Stimulated activated CD8-positive, alpha-beta memory T cell treated with anti-CD3 and anti-CD28 coated beads, Interleukin-2, amount 100 ng/mL, for 48 hours (primary cell): ENCODE measurements at places on chromosomes 16 and 17.
A peak's percentile ranks its signal among the peaks of the same experiment; 100 is the strongest.

DNA sequence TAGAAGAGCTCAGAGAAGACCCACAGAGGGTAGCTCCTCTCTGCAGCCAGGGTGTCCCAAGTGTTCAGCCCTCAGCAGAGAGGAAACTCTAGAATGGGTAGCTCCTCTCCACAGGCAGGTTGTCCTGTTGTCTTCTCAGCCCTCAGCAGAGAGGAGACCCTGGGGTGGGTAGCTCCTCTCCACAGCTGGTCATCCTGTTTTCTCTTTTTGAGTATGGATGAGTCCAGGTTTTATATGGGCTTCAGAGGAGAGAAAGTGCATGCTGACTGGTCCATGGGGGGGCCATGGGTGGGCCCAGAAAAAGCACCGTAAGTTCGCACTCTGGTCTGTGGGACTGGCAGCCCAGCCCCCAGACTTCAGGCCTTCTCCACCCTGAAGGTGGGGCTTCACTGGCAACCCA lies 48.4 kb downstream of the ESRP2 start:
- DNase-seq = no peak

- peak; percentile 76 for DNase-seq
These were observed 14.0 kb downstream of the UBALD2 start for GRCh38 chr17:76278952-76279741.

DNA sequence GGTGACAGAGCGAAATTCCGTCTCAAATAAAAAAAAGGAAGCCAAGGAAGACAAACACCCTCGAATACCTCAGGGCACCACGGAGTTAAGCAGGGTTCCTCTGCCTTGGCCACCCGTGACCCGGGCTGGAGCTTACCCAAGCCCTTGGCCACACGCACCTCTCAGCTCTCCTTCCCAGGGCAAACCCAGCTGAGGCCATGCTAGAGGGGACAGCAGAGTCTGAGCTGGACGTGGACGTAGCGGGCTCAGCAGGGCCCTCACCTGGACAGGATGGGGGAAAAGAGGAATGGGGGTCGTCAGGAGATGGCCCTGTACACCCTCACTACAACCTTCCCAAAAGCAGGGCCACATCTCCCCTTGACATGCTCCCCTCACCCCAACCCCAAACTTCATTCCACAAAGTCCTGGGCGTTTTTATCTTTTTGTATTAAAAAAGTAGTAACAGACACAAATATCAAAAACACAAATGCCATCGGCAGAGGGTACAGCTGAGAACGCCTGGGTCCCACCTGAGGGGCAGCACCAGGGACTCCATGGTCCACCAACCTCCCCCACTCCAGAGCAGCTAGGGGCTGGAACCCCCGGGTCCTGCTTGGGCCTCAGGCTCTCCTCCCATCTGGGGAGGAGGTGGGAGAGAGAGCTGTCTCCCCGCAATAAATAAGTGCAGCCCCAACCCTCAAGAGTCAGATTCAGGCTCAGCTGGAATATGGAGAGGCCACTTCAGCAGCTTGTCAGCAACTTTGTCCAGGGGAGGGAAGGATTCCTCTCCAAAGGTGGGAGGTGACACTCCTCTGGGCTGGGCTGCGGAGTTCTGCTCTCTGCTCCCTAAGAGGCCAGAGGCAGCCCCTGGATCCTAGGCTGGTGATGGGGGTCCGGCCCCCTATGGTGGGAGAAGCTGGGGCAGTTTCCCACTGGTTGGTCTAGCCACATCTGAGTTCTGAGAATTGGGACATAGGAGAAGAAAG lies 11.9 kb downstream of the PER1 start:
- DNase-seq = no peak

- DNase-seq = no peak
These were observed 390.1 kb downstream of the ZFHX3 start for GRCh38 chr16:72657791-72658190.

DNA sequence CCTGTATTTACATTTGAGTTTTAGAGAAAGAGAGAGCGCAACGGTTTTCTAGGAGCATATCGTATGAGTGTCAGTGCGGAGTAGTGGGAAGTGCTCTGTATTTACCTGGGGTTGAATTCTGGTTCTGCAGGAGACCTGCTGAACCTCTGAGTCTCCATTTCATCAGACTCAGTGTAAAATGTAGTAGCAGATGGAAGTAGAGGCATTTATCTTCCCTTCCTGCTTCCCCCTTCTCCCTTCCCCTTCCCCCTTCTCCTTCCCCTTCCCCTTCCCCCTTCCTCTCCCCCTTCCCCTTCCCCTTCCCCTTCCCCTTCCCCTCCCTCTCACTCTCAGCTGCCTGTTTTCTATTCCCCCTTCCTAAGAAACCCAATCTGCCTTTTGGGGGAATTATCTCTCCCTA lies 426.9 kb downstream of the NPIPA7 start:
- DNase-seq = no peak

- DNase-seq = no peak
These were observed 23.2 kb downstream of the SLC7A6OS start for GRCh38 chr16:68287276-68288251.

- DNase-seq = no peak
These were observed 27.1 kb downstream of the GSE1 start for GRCh38 chr16:85640254-85640558.

DNA sequence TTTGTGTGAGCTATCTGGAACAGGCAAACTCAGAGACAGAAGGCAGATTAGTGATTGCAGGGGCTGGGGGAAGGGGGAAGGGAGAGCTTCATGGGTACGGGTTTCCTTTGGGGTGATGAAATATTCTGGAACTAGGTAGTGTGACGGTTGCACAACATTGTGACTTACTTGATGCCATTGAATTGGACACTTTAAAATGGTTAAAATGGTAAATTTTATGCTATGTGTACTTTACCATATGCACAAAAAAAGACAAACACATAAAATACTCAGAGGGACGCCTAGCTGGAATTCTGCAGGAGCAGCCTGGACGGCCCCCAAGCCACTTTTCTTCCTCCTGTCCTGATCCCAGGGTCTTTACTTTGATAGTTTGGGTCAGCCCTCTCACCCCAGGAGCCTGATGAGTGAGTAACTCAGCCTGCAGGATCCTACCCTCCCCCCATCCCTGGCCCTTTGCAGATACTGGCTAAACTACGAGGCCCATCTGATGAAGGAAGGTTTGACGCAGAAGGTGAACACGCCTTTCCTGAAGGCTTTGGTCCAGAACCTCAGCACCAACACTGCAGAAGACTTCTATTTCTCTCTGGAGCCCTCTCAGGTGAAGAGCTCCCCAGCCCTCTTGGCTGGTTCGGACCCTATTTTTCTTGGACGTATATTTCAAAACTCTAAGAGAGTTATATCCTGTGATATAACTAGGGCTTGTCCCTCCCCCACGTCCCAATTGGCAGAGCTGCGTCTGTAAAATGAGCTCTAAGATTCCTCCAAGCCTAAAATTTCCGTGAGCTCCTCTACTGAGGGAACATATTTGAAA lies 7.8 kb downstream of the ADGRG3 start:
- DNase-seq = no peak

GRCh38 chr16:57186872-57187854 lies 1.0 kb downstream of the RSPRY1 start:
- no peak for DNase-seq

DNA sequence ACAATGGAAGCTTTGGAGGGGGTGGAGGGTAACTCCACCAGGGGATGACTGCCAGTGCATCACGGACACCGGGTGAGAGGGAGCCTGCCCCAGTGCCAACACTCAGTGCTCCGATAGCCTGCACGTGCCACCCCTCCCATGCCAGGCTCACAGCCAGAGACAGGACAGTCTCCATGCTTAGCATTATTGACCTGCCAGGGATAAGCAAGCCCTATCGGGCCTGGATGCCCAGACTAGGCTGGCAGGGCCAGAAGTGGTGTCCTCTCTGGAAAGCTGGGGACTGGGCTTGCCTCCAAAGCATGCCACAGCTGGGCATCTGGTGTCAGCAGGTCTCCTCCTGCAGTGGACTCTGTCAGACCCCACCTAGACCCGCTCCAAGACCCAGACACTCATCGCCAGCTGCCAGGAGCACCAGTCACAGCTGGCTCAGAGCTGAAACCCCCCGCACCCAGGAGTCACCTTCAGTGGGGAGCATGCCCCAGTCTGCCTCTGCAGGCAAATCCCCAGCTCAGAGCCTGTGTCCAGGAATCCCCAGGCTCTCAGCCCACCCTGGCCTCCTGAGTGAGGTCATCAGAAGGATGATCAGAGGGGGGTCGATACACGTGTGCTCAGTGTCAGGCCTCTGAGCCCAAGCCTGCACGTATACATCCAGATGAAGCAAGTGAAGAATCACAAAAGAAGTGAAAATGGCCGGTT lies 1.8 kb upstream of the RHBDF1 start:
- no peak for DNase-seq

GRCh38 chr16:89765292-89765830 lies 44.0 kb downstream of the ZNF276 start:
- DNase-seq = no peak

DNA sequence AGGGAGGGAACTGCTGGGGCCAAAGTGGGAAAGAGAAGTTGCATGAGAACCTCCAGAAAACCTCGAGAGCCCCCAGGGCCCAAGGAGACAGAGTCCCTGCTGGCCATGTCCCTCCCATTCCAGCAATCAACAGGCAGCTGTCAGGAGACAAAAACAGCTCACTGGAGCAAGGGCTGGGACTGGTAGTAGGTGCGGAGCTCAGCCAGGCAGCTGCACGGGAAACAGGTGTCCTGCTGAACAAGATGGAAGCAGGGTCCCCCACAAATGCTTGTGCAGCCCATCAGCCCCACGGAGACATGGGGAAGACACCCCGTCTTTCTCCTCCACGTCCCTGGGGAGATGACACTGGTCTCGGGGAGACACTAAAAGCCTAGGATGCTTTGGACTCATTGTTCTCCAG lies 34.5 kb downstream of the SDK2 start:
- no peak for DNase-seq

DNA sequence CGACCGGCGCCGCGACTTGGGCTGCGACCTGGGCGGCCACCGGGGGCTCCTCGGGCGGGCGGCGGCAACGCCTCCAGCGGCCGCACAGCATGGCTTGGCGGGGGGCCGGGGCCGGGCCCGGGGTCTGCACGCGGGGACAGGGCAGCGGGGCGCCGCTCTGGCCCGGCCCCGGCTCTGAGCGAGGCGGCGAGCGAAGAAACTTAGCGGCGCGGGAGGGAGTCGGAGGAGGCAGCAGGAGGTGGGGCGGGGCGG lies at the start of gene PLCD3:
PLCD3 (minus strand) TSS at position 196 of the 252 bp plus-strand sequence; CDS start at position 91, 105 bp downstream.
- DNase-seq = no peak

DNA sequence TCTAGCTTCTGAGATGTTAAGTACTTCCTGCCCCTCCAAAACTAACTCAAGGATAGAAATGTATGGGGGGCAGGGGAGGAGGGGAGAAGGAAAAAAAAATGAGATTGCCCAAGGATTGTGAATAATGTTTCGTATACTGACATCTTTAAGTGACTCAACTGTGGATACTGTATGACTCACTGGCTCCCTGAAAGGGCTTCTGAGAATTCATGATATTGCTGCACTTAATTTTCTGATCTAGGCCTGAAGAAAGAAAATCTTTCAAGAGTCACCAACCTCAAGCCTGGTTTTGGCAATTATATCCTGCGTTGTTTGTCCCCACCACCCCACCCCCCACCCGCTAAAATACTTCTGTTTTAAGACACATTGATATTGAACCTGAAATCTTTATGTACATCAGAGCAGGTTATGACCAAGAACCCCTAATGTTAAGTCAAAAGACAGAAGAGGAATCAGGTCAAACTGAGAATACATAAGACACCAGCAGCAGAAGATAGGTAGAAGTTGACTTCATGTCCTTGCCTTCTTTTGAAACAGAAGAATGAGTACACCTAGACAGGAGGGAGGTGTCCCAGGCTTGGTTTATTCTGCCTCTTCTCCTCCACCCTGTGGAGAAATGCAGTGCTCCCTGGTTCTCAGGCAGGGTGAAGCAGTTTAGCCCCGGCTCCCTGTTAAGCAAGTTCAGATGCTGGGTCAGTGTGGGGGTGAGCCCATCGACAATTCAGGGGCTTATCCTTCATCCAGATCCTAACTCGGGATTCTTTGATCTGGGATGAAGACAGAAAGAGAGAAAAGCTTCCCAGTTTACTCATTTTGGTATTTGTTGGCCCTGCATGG lies 3.3 kb upstream of the FBXL20 start:
- DNase-seq = no peak

GRCh38 chr16:14510939-14511799 lies 118.9 kb downstream of the PARN start:
- DNase-seq = no peak

DNA sequence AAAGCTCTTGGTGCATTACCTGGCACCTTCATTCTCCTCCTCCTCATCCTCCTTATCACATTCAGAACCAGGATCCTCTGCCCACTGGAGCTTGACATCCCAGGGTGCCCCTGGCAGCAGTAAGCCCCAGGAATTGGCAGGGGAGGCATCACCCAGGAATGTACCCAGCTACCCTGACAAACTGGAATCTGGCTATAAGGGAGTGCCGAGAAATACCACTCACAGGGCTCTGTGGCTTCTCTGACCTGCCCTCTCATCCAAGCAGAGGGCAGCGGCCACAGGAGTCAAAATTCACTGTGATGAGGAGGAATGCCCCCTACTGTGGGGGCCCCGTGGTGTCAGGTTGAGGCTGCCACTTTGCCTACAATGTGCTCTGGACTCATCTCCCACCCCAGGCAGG lies 19.6 kb downstream of the MPP3 start:
- no peak for DNase-seq

DNA sequence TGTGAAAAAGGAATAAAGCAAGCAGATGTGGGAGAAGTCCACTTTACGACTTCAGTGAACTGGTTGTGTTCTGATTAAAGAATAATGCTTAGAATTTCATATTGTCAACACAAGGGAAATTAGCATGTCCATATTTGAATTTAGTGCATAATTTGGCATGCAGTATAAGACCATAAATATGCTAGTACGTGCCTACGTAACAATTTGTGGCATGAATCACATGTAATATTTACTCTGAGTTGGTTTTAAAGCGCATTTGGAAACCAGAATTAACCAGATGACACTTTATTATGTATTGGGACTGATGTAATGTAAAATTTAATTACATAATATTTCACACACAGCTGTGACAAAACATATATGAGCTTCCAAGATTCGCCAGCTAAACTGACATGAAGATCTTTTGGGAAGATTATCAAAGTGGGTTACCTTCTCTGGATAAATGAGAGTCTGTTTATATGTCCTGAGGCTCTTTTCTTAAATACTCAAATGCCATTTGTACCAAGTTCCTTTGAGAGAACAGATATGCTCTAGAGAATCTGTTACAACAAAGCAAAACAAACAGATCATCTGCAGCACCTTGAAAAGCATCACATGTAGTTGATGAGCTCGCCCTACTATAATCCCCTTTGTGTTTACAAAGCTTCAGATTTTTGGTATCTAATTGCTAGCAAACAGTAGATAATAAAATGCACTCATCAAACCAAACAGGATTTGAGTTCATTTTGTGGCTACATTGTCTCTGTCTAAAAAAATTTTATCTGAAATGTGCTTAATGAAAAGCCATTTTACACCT lies 1468.6 kb downstream of the CDH11 start:
- no peak for DNase-seq

- DNase-seq = no peak
These were observed 47.2 kb downstream of the PIPOX start for GRCh38 chr17:29090108-29090507.
